Brain (organoid and tissue), 16 donors: ENCODE measurements at places on chromosomes 6 and 20. TPM values are rescaled to one million over a fixed set of nuclear protein-coding genes. Genes with fewer than 3 reads are reported as not detected.

CLIC5 gene
- polyA plus RNA-seq: 1.1 TPM

AHCY gene
- polyA plus RNA-seq: 215 TPM

PRRT1 gene
- polyA plus RNA-seq: 48.8 TPM

DSP gene
- 505 TPM for polyA plus RNA-seq

DEFB132 gene
- not detected for polyA plus RNA-seq

CCDC28A gene
- polyA plus RNA-seq: 23.2 TPM

CST4 gene
- polyA plus RNA-seq: not detected

SPO11 gene
- polyA plus RNA-seq: not detected

SLC35F1 gene
- polyA plus RNA-seq: 16.3 TPM

PRSS35 gene
- polyA plus RNA-seq: 0.71 TPM

HDGFL1 gene
- not detected for polyA plus RNA-seq

MYO6 gene
- 25.5 TPM for polyA plus RNA-seq

GPSM3 gene
- polyA plus RNA-seq: 7.3 TPM

SIRPB1 gene
- polyA plus RNA-seq: 2.5 TPM

MATN4 gene
- 0.20 TPM for polyA plus RNA-seq

ZC2HC1B gene
- not detected for polyA plus RNA-seq

VSTM2L gene
- 46.5 TPM for polyA plus RNA-seq

BPIFB4 gene
- polyA plus RNA-seq: not detected

COL10A1 gene
- not detected for polyA plus RNA-seq

DSN1 gene
- polyA plus RNA-seq: 24.1 TPM

LY6G6D gene
- polyA plus RNA-seq: not detected

COL9A1 gene
- 0.92 TPM for polyA plus RNA-seq

GLP1R gene
- polyA plus RNA-seq: 12.7 TPM

ROS1 gene
- polyA plus RNA-seq: not detected

GPR6 gene
- polyA plus RNA-seq: 15.7 TPM

MUC21 gene
- polyA plus RNA-seq: not detected

C20orf202 gene
- 0.27 TPM for polyA plus RNA-seq

MEI4 gene
- polyA plus RNA-seq: not detected

GHRH gene
- polyA plus RNA-seq: not detected

DUSP15 gene
- polyA plus RNA-seq: 7.0 TPM

GABRR2 gene
- polyA plus RNA-seq: not detected

ANKEF1 gene
- 5.1 TPM for polyA plus RNA-seq

CNR1 gene
- polyA plus RNA-seq: 3.9 TPM

SIRPG gene
- not detected for polyA plus RNA-seq

SEL1L2 gene
- not detected for polyA plus RNA-seq

GRM1 gene
- polyA plus RNA-seq: 0.44 TPM

TGM2 gene
- polyA plus RNA-seq: 34.7 TPM

LSM14B gene
- 171 TPM for polyA plus RNA-seq

WASF1 gene
- polyA plus RNA-seq: 66.0 TPM

C20orf141 gene
- not detected for polyA plus RNA-seq

SLC16A10 gene
- polyA plus RNA-seq: 1.6 TPM

PLAGL2 gene
- 4.6 TPM for polyA plus RNA-seq

TSHZ2 gene
- polyA plus RNA-seq: 18.6 TPM
